HFFc6 (cell line): ENCODE measurements at places on chromosomes 5 and 9. TPM values are rescaled to one million over a fixed set of nuclear protein-coding genes. Genes with fewer than 3 reads are reported as not detected.

DNA sequence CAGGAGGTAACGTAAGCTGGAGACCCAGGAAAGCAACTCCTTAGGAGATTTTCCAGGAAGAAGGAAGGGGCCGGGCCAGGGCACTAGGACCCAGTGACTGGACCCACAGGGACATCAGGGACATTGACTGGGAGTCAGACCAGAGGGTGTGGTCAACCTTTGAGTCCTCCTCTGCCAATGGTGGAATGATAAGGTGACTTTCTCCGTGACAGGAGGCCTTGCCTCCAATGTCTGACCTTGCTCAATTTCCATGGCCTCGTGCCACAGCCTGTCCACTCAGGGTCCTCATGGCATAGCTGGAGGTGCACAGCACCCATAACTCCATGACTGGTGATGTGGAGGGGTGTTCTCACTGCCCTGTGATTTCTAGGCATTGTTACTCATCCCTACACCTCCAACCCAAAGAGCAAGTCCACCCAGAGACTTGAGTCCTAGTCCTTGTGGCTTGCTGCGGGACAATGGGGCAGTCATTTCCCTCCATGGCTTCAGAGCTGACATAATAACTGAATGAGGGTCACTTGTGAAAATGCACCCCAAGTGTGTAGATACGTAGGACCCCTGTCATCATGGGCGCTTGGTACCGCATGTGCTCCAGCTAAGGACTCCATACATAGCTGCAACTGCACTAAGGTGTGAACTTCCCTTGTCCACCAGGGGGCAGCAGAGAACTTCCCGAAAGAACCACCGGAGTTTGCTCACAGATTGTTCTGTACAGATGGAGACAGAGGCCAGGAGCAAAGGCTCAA lies 4.1 kb upstream of the AMBP start:
- H3K4me1 ChIP-seq = peaks cover 10% of the 10 kb centered on the region; the same call in 1 of the 2 replicates
- H3K36me3 ChIP-seq = no peaks in the 10 kb centered on the region
- H3K27me3 ChIP-seq = peaks cover 20% of the 10 kb centered on the region
- no peak overlapping the region for H3K27ac ChIP-seq
- no peak overlapping the region; the same call in 1 of the 2 replicates for H3K4me3 ChIP-seq

DNA sequence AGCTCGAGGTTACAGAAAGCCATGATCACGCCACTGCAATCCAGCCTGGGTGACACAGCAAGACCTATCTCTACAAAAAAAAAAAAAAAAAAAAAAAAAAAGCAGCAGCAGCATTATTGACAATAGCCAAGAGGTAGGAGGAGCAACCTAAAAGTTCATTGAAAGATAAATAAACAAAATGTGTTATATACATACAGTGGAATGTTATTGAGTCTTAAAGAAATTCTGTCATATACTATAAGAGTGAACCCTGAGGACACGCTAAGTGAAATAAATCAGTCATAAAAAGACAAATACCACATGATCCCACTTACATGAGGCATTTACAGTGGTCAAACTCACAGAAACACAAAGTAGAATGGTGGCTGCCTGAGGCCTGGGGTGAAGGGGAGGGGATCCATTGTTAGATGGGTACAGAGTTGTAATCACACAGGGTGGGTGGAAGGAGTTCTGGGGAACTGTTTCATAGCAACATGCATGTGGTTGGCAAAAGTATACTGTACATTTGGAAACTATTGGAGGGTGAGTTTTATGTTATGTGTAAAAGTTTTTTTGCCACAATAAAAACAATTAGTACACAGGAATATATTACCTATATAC lies 77.2 kb downstream of the MLLT3 start:
- H3K4me1 ChIP-seq = peaks cover 7% of the 10 kb centered on the region
- no peaks in the 10 kb centered on the region; the same call in 1 of the 2 replicates for H3K27me3 ChIP-seq
- H3K36me3 ChIP-seq = peaks cover 25% of the 10 kb centered on the region

DNA sequence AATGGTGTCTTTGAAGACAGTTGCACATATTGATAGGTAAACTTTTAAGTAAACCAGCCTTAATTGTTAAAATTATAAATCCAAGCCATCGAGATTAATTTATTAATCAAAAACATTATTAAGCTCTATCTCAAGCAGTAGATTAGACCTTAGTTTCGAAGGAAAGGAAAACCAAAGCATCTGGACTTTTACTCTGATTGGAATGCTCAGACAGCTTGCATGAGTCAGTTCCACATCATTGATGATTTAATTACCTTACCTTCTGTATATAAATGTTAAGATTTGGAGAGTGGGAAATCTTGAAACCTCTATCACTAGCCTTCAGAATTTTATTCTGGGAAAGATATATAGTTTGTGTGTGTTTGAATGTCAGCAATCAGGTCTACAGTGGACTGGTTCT lies 23.9 kb downstream of the DCP2 start:
- H3K4me1 ChIP-seq = peaks cover 48% of the 10 kb centered on the region
- H3K4me3 ChIP-seq = no peak overlapping the region
- DNase-seq = no peak
- peaks cover 14% of the 10 kb centered on the region for H3K36me3 ChIP-seq

GRCh38 chr9:96022445-96023051 lies 147.1 kb downstream of the ERCC6L2 start:
- no peaks in the 10 kb centered on the region for H3K4me1 ChIP-seq
- no peak for DNase-seq
- H3K4me3 ChIP-seq = no peak overlapping the region
- H3K27me3 ChIP-seq = peaks cover 30% of the 10 kb centered on the region

Gene FAM13B
- 30.4 to 38.2 TPM (median 30.5 TPM) in 3 replicates for total RNA-seq

DNA sequence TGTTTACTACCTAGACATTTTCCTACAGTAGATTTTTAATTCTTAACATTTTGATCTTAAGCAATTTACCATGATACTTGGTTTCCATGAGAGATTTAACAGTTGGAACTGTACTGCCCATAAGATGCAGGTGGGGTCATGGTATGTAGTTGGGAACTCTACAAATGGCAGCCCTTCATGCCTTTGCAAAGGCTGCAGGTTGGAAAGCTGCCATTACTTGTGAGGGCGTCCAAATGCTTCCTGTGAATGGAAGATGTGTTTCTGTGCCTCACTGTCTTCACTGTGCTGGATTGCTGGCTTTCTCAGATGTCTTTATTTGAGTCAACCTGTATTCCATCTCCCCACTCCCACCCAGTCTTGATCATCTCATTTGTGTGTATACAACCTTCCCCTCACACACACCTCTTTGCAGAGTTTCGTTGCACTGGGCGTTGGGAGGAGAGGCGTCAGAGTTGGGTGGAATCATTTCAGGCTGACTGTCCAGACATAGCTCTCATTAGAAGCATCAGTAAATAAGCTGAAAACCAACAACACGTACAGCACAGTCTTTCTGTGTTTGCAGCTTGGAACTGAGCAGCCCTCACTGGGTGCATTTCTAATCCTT lies 14.8 kb upstream of the ABL1 start:
- no peak overlapping the region for H3K4me3 ChIP-seq
- peaks cover 14% of the 10 kb centered on the region for H3K36me3 ChIP-seq
- DNase-seq = no peak
- peaks cover 29% of the 10 kb centered on the region for H3K4me1 ChIP-seq

Gene MLANA
- total RNA-seq = not detected in 2 replicates

DNA sequence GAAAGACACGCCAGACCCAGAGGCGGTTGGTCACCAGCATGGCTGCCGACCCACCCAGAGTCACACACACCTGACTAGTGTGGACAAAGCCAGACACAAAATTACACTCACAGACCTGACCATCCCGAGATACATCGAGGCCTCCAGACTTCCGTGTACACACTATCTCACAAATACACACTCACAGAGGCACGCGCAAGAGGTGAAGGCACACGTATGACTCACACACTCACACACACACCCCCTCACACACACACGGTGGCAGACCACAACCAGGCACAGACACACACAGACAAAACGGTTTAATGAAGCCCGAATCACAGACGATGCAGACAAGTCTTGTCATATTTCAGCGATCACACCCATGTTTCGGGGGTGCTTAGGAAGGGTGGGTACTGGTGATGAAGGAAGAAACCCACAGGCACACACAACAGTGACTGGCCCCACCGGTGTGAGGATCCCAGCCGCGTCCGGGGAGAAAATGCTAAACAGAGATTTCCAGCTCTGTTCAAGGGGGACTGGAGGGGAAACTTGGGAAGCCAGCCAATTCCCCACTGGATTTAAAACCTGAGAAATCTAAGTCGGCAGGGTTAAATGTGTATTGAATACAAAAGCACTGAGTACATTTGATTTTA lies 51.3 kb downstream of the CRB2 start:
- no peaks in the 10 kb centered on the region for H3K4me1 ChIP-seq
- no peak for DNase-seq
- H3K27me3 ChIP-seq = no peaks in the 10 kb centered on the region
- H3K27ac ChIP-seq = no peak overlapping the region
- no peak overlapping the region for H3K4me3 ChIP-seq
- H3K36me3 ChIP-seq = no peaks in the 10 kb centered on the region

- H3K36me3 ChIP-seq = no peaks in the 10 kb centered on the region
- H3K27me3 ChIP-seq = no peaks in the 10 kb centered on the region
- no peak overlapping the region for H3K4me3 ChIP-seq
- no peak for DNase-seq
- no peaks in the 10 kb centered on the region; the same call in 1 of the 2 replicates for H3K4me1 ChIP-seq
- H3K27ac ChIP-seq = no peak overlapping the region
These were observed 906.7 kb downstream of the NR2F1-AS1 start for GRCh38 chr5:92674321-92674720.

- no peaks in the 10 kb centered on the region; the same call in 1 of the 2 replicates for H3K27me3 ChIP-seq
These were observed 73.3 kb upstream of the SARDH start for GRCh38 chr9:133811471-133811870.

GRCh38 chr9:136336156-136336870 lies 9.0 kb downstream of the GPSM1 start:
- H3K27ac ChIP-seq = 0 out of 2 replicates have a peak overlapping the region, but pooled peaks have one; percentile 24
- no peaks in the 10 kb centered on the region for H3K36me3 ChIP-seq
- H3K4me3 ChIP-seq = no peak overlapping the region

Gene SPOCK1
- 128 to 181 TPM (median 151 TPM) in 3 replicates for total RNA-seq

Gene BTNL9
- not detected in 2 replicates for total RNA-seq

GRCh38 chr5:15897656-15898055 lies 281.9 kb downstream of the MARCHF11 start:
- H3K27me3 ChIP-seq = no peaks in the 10 kb centered on the region; the same call in none of the 2 replicates
- H3K4me1 ChIP-seq = peaks cover 14% of the 10 kb centered on the region; the same call in 1 of the 2 replicates

- peaks cover 27% of the 10 kb centered on the region for H3K36me3 ChIP-seq
- peak overlapping the region; percentile 96 for H3K27ac ChIP-seq
- H3K27me3 ChIP-seq = peaks cover 2% of the 10 kb centered on the region
- peak; percentile 45 for DNase-seq
- H3K4me3 ChIP-seq = peak overlapping the region; percentile 96
- peaks cover 70% of the 10 kb centered on the region for H3K4me1 ChIP-seq
These were observed 518 bp downstream of the SPRY4 start for GRCh38 chr5:142324136-142324870.

DNA sequence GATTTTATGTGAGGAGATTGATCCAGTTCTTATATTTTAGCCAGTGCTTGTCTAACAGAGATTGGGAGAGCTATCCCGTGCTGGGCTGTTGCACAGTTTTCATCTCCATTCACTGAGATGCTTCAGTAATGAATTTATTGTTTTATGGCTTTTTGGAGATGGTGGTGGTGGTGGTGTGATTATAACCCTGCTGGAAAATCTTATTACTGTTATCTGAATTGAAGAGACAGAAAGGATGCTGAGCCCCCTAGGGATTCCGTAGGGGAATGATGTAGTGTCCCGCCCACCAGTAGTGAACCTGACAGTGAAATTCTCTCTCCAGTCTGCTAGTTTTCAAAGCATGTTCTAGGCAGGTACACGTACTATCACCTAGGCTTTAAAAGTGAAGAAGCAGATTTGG lies 1.9 kb downstream of the RAI14 start:
- H3K27ac ChIP-seq = peak overlapping the region; percentile 89
- peaks cover 71% of the 10 kb centered on the region for H3K4me1 ChIP-seq
- peaks cover 8% of the 10 kb centered on the region for H3K27me3 ChIP-seq
- peaks cover 30% of the 10 kb centered on the region for H3K36me3 ChIP-seq

DNA sequence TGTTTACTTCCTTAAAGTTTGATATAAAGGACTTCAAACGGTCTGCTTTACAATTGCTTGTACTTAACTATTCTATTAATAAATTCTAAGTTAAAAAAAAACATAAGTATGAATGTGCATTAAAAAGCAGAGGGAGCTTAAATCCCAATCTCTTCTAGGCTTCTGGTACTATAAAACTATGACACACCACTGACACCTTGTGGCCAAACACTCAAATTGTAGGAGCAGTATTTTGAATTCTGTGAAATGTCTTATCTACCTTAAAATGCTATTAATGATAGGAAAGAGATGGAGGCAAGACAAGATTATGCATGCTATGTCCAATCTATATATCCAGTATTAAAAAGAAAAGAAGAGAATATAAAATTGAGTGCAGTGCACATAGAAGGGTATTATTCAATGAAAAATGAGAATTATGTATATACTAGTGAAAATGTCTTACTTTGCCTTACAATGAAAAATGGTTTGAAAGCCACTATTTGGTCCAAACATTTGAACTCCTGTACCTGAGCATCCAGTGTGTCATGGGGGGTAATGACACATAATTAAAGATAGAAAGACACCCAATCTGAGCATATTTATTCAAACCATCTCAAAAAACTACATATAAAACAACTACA lies 87.6 kb downstream of the ERP44 start:
- H3K36me3 ChIP-seq = peaks cover 10% of the 10 kb centered on the region
- no peak overlapping the region for H3K4me3 ChIP-seq
- H3K4me1 ChIP-seq = no peaks in the 10 kb centered on the region
- DNase-seq = peak; percentile 48
- H3K27ac ChIP-seq = no peak overlapping the region

Gene SIT1
- not detected in 3 replicates for total RNA-seq

- H3K4me1 ChIP-seq = no peaks in the 10 kb centered on the region
- H3K36me3 ChIP-seq = no peaks in the 10 kb centered on the region
- H3K27me3 ChIP-seq = no peaks in the 10 kb centered on the region
These were observed 190.3 kb upstream of the NMUR2 start for GRCh38 chr5:152595405-152595804.

DNA sequence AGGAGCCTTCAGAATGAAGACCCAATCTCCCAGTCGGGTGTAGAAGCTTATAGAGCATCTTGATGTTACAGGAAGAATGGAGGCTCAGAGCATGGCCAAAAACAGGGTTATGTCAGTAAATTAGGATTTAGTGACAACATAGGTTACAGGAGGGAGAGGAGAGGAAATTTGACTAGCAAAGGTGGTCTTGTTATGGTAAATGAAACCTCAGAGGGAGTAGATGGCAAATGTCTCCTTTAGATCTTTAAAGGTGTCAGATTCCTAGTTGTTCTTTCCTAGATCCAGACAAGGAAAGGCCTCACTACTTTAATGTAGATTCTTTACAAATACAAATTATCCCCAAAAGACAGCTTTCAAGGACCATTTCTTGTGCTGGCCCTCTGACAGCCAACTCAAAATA lies 465.0 kb downstream of the DMRTA1 start:
- H3K27me3 ChIP-seq = no peaks in the 10 kb centered on the region; the same call in 1 of the 2 replicates
- H3K4me1 ChIP-seq = no peaks in the 10 kb centered on the region
- DNase-seq = no peak
- H3K4me3 ChIP-seq = no peak overlapping the region
- H3K27ac ChIP-seq = no peak overlapping the region
- no peaks in the 10 kb centered on the region for H3K36me3 ChIP-seq

Gene KCNV2
- not detected in 3 replicates for total RNA-seq

GRCh38 chr5:43683884-43684471 lies 81.0 kb downstream of the NNT start:
- H3K27me3 ChIP-seq = no peaks in the 10 kb centered on the region
- H3K4me3 ChIP-seq = no peak overlapping the region
- no peak overlapping the region for H3K27ac ChIP-seq
- H3K36me3 ChIP-seq = no peaks in the 10 kb centered on the region; the same call in 1 of the 2 replicates
